LHCN-M2 (cell line): ENCODE measurements at places on chromosomes 3 and 15.

DNA sequence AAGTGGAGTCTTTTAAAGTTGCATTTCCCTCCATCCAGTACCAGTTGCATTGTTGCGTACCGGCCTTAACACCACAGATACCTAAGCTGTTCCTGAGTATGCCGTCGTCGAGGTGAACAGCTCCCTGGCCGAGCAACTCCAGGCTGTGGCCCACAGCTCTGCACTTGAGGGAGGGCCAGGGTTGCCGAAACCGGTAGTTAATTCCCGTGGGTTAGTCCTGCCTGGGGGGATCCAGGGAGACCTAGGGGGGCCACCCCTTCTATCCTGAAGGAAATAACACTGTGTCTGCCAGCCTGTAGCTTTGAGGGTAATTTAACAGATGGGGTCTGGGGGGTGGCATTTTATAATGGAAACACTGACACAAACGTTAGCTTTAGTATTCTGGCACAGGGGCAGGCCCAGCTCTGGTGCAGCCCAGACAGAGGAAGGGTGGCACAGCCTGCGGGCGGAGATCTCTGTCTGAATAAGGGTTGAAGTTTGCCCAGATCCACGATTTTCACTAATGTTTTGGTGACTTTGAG is 60.8 kb downstream of the RGMA start:
- DNase-seq: no peak

DNA sequence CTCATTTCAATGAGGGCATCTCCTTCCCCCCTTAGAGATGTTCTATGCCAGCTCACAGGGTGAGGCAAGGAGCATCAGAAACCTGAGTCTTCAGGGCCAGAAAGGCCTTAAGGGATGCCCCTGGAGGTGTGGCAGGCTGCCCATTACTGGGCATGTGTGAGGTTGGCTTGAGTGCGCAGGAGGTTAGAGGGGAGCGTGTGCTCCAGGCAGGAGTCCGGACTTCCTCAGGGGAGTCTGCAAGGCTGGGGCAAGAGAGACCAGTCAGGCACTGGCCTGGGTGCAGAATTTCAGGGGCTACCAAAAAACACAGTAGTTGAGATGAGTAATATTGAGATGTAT is 1.9 kb downstream of the LOXL1 start:
- peak; percentile 49 for DNase-seq

- peak; percentile 98 for DNase-seq
Observed at GRCh38 chr3:124860599-124860998, 26.6 kb downstream of the ITGB5 start.

- DNase-seq: no peak
Observed at GRCh38 chr3:49653621-49654020, 20.5 kb upstream of the APEH start.

- DNase-seq: peak; percentile 91
Observed at GRCh38 chr15:80777137-80777536, 2.0 kb upstream of the CEMIP start.

DNA sequence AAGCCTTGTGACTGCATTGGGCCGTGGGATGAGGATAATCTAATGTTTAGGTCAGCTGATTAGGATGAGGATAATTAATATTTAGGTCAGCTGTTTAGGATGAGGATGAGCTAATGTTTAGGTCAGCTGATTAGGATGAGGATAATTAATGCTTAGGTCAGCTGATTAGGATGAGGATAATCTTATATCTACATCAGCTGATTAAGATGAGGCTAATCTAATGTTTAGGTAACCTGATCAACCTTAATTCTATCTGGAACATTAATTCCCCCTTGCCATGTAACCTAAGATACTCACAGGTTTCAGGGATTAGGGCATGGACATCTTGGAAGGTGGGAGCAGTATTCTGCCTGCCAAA is 362.8 kb downstream of the ULK4 start:
- no peak for DNase-seq

DNA sequence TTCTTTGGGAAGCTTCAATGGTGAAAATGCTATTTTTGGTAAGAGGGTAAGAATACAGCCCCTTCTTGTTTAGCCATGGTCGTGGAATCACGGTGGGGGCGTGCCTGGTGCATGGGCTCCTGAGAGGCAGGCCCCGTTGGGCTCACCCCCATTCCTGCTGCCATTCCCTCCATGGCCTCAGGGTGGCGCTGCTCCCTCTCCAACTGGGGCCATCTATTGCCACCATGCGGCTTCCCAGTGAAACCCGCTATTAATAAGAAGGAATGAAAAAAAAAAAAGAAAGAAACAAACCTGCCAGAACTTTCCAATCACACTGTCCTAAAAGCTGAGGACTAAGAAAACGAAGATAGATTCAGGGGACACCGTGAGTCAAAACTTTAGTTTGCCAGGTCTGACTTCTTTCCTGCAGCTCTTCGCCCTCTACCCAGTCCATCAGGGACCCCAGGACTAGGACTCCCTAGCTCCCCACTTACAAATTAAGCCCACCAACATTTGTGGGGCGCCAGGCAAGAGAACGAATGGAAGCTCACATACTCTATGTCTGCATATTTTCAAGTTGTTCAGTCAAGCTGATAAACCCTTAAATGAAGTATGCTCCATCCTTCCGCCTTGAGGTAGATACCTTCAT is 30.6 kb upstream of the ABHD2 start:
- peak; percentile 66 for DNase-seq

DNA sequence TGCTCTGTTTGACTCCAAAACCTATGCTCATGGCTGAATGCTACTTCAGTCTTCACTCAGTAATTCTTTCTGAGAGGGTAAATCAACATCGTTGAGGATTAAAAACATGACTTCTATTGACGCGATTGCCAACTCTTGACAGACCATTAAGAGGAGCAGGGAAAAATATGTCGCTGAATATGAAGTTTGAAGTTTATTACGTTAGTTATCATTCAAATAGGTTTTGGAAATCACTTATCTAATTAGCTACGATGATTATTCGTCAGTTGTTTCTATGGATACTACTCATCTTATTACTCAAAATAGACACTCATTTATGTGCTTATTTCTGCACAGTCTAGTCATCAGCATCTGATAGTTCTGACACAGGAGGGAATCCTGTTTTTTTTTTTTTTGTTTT is 279.2 kb upstream of the TBL1XR1 start:
- DNase-seq: no peak

GRCh38 chr15:44804298-44805046 is 68.1 kb downstream of the TRIM69 start:
- peak; percentile 13 for DNase-seq

- no peak for DNase-seq
Observed at GRCh38 chr3:194736277-194736895, 50.7 kb downstream of the FAM43A start.

DNA sequence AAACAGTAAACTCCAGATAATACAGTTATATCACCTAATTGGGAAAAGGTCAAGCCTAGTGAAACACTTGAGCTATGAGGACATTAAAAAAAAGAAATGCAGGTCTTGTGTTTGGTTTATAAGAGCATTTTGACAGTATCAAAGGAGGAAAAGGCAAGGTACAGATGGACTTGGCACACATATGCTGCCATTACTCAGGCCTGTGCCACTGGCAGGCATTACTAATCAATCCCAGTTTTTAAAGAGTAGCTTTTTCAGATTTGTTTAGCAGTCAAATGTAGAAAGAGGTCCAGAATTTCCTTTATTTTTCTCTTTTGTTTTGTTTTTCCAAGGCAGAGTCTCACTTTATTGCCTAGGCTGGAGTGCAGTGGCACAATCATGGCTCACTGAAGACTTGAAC is 38.9 kb downstream of the MDFIC2 start:
- no peak for DNase-seq

DNA sequence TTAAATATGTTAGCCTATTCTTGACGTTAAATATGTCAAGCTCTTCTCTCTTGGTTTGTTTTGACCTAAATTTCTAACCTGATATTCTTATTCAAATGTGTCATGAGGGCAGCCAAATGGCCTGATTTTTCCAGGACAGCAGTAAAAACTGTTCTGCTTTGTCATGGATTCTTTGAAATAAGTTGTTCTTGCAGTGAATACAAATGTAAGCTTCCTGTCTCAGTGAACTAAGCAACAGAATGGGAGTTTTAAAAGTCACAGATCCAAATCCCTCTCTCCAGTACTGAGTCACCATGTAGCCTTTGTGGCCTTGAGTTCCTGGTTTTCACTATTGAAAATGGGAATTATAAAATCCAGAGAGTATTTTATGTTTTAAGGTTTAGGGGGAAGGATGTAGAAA is 301.8 kb downstream of the NLGN1 start:
- DNase-seq: no peak

DNA sequence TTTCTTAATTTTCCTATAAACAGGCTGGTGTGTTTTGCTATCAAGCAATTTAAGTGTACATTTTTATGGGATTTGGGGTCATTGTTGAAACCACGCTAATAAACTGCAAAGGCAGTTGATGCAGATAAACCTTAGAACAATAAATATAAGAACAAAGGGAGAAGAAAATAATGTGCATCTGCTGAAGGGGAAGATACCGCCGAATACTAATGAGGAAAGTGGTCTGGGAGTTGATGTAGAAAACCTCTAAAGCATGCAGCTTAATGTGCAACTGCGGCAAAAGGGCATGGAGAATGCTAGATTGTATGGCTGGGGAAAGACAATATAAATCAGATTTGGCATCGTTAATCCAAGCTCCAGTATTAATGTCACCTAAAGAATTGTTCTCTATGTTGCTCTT is 29.8 kb upstream of the CHL1 start:
- no peak for DNase-seq

- no peak for DNase-seq
Observed at GRCh38 chr3:54240-54639, 142.3 kb upstream of the CHL1 start.

- no peak for DNase-seq
Observed at GRCh38 chr3:46252980-46253379, 10.7 kb downstream of the CCR3 start.

DNA sequence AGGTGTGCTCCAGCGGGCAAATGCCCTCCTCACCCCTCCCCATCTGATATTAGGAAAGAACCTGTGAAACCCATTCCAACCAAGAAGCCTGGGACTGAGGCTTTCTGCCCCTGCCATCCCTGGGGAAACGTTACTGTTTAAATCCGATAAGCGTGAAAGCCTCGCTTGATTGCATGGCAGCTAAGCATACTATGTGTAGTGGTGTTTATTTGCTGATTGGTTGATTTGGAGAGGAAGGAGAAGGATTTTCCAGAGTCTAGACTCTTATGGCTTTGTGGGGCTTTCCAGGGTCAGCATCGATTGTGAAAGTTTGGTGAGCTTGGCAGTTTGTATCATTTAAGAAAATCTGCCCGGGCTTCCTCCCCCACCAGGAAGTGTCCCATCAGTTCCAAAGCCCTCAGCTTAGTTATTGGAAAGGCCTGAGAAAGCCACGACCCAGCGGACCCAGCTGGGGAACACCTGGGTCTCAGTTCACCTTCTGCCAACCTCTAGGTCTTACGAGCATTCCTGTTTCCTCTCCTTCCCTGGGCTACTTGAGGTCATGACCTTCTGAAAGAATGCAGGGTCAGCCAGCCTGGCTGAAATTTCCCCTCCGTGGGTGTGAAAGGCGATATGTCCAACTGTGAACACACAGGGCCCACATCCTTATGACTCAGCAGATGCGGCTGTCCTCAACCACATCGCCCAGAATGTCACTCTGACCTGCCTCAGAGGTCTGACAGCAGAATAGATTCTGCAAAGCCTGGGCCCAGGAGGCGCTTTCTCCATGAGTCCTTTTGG is 62.8 kb upstream of the HERC1 start:
- DNase-seq: peak; percentile 97

DNA sequence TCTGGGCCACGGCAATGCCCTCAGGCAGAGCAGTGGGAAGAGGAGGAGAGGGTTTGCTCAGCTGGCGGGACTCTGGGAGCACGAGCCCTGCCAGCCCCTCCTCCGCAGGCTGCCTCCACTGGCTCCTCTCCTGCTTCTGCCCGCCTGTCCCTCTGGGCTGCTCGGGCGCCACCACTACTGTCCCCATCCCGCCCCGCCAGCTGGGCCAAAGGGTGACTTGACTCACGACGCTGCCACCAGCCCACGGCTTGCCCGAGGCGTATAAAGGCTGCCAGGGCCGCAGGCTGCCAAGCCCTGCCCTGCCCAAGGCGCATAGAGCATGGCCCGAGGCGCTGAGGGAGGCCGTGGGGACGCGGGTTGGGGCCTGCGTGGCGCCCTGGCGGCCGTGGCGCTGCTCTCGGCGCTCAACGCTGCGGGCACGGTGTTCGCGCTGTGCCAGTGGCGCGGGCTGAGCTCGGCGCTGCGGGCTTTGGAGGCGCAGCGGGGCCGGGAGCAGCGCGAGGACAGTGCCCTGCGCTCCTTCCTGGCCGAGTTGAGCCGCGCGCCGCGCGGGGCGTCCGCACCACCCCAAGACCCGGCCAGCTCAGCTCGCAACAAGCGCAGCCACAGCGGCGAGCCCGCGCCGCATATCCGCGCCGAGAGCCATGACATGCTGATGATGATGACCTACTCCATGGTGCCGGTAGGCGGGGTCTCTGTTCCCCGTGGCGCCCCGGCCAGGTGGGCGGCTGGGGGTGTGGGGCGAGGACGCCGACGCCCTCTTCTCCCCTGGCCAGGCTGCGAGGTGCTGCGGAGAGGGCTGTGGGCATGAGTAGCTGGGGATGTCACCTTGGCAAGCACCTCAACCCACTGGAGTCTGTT is at the start of gene GLDN:
TSS of gene GLDN (plus strand) at position 290 of the 861 bp plus-strand sequence. CDS start at position 320, 30 bp downstream.
- no peak for DNase-seq

DNA sequence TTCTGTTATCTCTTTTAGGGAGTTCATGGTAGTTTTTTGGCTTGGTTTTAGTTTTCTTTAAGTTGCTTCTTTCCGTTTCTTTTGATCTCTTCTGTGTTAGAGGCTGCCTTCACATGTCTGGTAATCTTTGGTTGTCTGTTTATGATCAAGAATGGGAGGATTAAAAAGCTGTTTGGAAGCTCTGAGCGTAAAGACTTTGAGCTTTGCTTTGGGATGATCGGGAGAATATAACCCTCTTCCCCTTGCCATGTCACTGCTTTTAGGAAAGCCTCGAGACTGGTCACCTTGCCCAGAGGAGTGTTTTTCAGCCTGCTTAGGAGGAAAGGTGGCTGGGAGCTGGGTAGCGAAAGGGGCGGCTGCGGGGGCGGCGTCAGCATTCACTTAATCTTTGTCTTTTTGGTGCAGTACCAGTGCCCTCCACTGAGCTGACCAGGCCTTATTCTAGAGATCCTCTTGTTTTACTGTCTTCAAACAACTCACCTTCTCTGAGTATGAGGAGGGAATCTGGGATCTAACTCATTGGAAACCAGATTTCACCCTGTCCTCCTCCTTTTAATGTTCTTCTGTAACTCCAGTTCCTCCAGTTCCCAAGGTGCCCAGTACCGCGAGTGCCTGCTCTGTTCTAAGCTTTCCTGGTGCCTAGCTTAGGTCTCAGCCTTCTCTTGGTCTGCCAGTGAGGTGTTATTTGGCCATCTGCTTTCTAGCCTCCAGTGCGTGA is 15.5 kb downstream of the TATDN2 start:
- DNase-seq: peak; percentile 29

GRCh38 chr3:106720510-106720909 is 656.7 kb upstream of the CCDC54 start:
- no peak for DNase-seq

DNA sequence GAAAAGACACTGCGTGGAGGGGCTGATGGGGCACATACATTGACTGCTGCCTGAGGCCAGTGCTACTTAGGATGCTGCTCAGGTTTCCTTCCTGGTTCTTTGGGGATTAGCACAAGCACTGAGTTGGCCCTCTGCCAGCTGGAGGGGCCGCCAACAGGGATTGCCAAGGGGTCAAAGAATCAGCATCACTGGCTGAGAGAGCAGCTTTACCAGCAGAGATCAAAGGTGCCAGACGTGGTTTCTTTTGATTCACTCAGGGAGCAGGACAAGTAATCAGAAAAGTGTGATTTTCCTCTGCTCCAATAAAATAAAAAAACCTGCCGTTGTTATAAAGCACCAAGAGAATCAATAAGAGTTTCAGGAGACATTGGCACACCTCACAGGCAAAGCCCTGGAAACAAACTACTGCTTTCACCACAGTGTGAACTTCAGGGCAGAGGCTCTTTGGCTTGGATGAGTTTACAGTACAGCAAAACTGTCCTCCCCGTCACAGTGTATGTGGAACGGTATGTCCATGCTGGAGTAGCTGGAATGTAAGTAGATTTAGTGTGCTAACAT is 45.8 kb upstream of the FSIP1 start:
- DNase-seq: peak; percentile 69
